Neural progenitor cell (in vitro differentiated cells): ENCODE measurements at places on chromosomes 16 and 17.

GRCh38 chr17:9897372-9897968 is 7.6 kb downstream of the RCVRN start:
- DNase-seq, result peak; percentile 62
- peaks cover 30% of the 10 kb centered on the region for H3K4me1 ChIP-seq
- H3K27ac ChIP-seq, result no peak overlapping the region
- H3K27me3 ChIP-seq, result peaks cover 3% of the 10 kb centered on the region
- no peaks in the 10 kb centered on the region for H3K36me3 ChIP-seq
- no peak overlapping the region for H3K4me3 ChIP-seq

DNA sequence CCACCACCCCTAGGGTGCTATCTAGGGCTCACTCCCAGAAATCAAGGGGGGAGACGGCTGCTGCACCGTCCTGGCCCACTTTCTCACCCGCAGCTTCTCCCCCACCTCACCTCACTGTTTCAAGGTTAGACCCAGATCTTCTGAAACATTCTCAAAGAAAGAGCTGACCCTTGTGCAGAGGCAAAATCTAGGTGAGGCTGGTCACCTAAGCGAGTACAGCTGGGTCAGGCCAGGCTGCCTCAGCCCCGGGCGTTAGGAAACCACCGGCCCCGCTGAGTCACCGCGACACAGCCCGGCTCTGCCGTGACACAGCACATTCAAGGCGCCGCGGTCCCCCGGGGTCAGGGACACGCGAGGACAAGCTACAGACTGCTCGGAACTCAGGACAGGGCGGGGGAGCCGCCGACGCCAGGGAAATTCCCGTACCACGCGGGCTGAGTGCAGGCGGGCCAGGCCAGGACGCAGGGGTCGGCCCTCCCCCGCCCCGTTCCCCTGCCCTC is 27.1 kb downstream of the GNPTG start:
- no peak overlapping the region for H3K27ac ChIP-seq
- no peaks in the 10 kb centered on the region for H3K36me3 ChIP-seq
- peak overlapping the region; percentile 80 for H3K4me3 ChIP-seq
- H3K27me3 ChIP-seq, result peaks cover 20% of the 10 kb centered on the region

DNA sequence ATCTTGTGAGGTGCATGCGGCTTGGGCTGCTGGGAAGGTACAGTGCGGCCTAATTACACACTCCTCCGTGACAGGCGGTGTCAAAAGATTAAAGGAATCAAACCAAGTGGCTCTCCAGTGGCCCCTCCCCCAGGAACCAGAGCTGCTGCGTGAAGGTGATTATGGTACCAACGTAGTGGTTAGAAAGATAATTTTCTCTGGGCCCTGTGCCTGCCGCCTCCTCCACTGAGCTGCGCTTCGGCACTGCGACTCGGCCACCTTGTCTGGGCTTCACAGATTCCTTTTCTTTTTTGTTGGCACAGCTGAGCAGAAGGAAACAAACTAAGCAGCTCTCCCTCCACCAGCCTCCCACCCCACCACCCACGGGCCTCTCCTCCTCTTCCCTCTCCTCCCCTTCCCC is 113.2 kb upstream of the SDK2 start:
- H3K27me3 ChIP-seq, result no peaks in the 10 kb centered on the region
- no peak for DNase-seq
- no peaks in the 10 kb centered on the region for H3K36me3 ChIP-seq

GRCh38 chr17:56593086-56593645 is 333 bp upstream of the NOG start:
- H3K27me3 ChIP-seq, result peaks cover 75% of the 10 kb centered on the region
- H3K27ac ChIP-seq, result no peak overlapping the region
- no peaks in the 10 kb centered on the region for H3K36me3 ChIP-seq
- peaks cover 24% of the 10 kb centered on the region for H3K4me1 ChIP-seq
- peak; percentile 89 for DNase-seq

DNA sequence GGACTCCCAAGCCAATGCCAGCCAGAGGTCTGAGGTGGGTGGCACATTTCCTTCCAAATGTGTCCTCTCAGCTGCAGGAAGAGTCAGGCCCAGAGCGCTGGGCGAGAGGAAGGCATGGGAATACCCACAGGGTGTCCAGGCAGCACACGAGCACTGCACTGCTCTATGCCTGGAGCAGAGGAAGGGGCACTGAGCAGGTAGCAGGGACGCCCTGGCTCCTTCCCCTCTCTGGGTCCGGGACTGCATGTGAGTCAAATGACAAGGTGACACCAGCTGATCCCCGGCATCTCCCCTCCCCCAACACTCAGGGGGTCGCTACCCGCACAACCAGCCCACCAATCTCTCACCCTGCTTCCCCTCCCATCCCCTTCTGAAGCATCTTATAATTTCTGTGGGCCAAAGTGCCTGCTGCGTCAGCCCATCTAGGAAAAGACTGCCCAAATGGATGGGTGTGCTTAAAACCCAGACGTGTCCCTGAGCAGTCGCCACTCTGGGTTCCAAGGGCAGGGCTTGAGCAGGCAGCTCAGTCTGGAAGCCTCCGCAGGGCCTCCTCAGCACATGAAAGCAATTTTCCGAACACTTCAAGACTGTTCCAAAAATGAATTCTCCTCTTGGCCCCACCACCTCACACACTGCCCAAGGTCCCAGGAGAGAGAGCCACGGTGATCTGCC is 12.0 kb upstream of the BCAR1 start:
- H3K4me3 ChIP-seq, result no peak overlapping the region
- peaks cover 17% of the 10 kb centered on the region for H3K4me1 ChIP-seq
- no peaks in the 10 kb centered on the region for H3K36me3 ChIP-seq
- H3K27ac ChIP-seq, result no peak overlapping the region
- H3K27me3 ChIP-seq, result no peaks in the 10 kb centered on the region

DNA sequence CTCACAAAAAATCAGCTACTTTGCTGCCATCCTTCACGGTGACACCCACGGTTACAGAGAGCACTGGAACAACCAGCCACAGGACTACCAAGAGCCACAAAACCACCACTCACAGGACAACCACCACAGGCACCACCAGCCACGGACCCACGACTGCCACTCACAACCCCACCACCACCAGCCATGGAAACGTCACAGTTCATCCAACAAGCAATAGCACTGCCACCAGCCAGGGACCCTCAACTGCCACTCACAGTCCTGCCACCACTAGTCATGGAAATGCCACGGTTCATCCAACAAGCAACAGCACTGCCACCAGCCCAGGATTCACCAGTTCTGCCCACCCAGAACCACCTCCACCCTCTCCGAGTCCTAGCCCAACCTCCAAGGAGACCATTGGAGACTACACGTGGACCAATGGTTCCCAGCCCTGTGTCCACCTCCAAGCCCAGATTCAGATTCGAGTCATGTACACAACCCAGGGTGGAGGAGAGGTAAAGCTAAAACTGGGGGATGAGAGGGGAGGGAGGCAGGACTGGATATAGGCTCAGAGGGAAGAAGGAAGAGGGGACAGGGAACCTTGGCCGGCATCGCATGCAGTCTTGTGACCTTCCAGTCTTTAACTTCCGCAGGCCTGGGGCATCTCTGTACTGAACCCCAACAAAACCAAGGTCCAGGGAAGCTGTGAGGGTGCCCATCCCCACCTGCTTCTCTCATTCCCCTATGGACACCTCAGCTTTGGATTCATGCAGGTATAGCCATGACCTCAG is 581 bp downstream of the CD68 start:
- H3K27me3 ChIP-seq, result no peaks in the 10 kb centered on the region
- peaks cover 21% of the 10 kb centered on the region for H3K4me1 ChIP-seq
- H3K27ac ChIP-seq, result peak overlapping the region; percentile 59
- no peak overlapping the region for H3K4me3 ChIP-seq

DNA sequence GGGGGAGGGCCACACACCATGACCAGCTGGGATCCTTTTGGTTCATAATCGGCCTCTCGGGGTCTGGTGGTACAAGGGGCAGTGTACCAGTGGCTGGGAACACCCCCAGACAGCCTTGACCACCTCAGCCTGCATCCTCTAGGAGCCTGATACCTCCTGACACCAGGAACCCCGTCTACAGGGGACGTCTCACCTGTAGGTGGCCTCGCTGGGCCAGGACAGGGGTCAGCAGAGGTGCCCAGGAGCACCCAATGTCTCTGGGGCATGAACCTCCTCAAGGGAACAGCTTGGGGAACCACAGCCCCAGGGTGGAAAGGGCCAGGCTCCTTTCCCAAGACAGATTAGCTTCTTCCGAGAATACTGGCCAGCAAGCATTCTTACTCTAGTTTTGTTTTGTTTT is 2.5 kb upstream of the METRNL start:
- peaks cover 7% of the 10 kb centered on the region for H3K4me1 ChIP-seq
- DNase-seq, result no peak
- H3K27me3 ChIP-seq, result peaks cover 57% of the 10 kb centered on the region
- no peak overlapping the region for H3K4me3 ChIP-seq
- no peak overlapping the region for H3K27ac ChIP-seq

GRCh38 chr16:74736531-74737157 is 36.0 kb upstream of the MLKL start:
- H3K27ac ChIP-seq, result no peak overlapping the region
- H3K4me3 ChIP-seq, result no peak overlapping the region

GRCh38 chr16:30609002-30609925 is 925 bp downstream of the ZNF689 start:
- H3K4me1 ChIP-seq, result no peaks in the 10 kb centered on the region
- H3K27me3 ChIP-seq, result no peaks in the 10 kb centered on the region
- peak overlapping the region; percentile 64 for H3K27ac ChIP-seq
- no peaks in the 10 kb centered on the region for H3K36me3 ChIP-seq
- DNase-seq, result peak; percentile 31
- peak overlapping the region; percentile 89 for H3K4me3 ChIP-seq

DNA sequence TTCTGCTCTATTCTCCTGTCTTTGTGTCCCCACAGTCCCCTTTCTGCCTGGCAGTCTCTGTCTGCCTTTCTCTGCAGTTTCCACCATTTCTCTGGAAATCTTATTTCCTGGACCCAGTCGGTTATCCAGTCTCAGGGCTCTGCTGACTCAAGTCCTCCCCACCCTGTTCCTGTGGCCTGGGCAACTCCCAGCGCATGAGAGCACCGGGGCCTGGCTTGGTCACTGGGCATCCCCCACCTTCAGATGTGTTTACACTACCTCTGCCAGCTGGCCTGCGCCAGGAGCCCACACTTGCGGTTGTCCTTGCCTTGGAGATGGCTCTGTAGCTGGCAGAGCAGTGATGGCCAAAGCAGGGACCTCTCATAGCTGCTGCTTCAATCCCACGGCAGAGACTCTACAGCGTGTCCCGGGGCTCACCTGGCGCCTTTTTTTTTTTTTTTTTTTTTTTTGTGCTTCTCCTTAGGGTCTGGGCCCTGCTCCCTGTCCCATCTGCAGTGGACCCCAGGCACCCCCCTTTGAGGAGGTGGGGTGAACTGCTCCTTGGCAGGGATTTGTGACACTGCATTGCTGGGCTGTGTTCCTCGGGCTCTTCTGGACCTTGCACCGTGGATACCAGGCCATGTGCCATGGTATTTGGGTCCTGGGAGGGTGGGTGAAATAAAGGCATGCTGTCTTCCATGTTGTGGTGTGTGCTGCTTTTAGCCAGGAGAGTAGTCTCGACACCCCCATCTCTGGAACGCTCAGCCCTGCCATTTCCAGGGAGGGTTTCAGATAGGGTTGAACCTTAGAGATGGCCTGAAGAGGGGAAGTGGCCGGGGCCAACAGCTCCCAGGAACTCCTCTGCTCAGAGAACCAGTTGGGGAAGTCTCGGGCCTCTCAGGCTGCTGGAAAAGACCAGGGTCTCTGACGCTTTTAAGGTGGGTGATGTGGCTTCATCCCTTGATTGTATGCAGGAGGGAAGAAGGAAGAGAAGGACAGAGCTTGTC is 17.5 kb downstream of the GUCY2D start:
- peaks cover 17% of the 10 kb centered on the region for H3K27me3 ChIP-seq
- no peak overlapping the region for H3K4me3 ChIP-seq
- H3K36me3 ChIP-seq, result no peaks in the 10 kb centered on the region
- H3K4me1 ChIP-seq, result peaks cover 16% of the 10 kb centered on the region

- no peaks in the 10 kb centered on the region for H3K4me1 ChIP-seq
- no peaks in the 10 kb centered on the region for H3K36me3 ChIP-seq
- peak; percentile 84 for DNase-seq
- H3K4me3 ChIP-seq, result no peak overlapping the region
Measured at GRCh38 chr17:6913608-6914443, 82.0 kb upstream of the ALOX12 start.

DNA sequence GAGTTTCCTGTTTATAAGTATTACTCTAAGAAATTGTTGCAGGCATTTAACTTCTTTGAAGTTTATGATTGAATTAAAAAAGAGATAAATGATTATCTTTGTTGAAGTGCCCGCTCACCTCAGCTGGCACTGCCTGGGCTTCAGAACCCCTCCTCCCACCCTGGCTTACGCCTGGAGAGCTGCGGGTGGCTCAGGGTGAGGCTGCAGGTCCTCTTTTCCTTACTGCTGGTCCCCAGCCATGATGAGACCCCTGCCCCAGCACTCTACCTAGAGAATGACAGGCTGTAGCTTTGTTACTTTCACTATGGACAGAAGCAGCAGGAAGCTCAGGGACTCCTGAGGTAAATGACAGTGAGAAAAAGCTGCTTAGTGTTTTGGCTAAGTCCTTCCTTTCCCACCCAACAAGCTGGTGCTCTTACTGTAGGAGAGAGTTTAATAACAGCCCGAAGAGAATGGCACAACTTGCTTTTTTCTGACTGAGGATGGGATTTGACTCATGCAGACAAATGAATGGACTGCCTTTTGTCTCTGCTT is 62.1 kb downstream of the EPN2 start:
- no peaks in the 10 kb centered on the region for H3K27me3 ChIP-seq
- H3K4me3 ChIP-seq, result peak overlapping the region; percentile 2
- H3K4me1 ChIP-seq, result peaks cover 20% of the 10 kb centered on the region
- no peaks in the 10 kb centered on the region for H3K36me3 ChIP-seq
- DNase-seq, result peak; percentile 44
- H3K27ac ChIP-seq, result peak overlapping the region; percentile 49

DNA sequence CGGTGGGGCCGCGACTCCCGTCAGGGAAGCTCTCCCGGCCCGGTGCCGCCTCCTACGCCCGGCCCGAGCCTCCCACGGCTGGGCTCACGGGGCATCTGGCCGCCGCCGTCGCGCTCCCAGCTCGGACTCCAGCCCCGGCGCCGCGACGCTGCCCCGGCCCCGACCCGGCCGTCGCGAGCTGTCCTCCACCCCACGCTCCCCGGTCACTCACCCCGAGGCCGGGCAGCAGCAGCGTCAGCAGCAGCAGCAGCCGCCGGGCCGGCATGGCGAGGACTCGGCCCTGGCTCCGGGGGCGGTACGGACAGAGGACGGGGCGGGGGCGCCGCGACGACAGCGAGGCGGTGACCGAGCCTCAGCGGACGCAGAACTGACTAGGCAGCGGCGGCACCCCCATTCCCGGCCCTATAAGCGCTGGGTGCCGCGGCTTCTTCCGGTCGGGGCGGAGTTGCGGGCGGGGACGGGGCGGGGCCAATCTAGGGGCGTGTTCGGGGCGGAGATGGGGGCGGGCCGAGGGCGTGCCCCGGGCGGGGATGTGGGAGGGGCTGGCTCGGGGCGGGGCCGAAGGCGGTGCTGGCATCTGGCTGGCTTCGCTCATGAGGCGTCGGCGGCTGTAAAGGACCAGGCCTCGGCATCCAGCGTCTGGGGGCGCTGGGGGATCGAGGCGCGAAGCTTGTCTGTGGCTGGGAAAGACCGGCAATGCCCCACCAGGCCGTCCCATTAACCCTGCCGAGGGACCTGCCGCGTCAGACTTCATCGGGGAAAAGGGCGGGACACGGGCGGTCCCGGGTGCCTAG is at the start of gene ERN1:
Gene ERN1, minus strand, starts transcription at position 380 of the 794 bp plus-strand sequence. Its CDS starts 115 bp downstream, at position 265.
- H3K27ac ChIP-seq, result no peak within 1 kb of the TSS
- H3K36me3 ChIP-seq, result no peaks in the 10 kb centered on the region
